ENCODE measurements at places on chromosomes 6 and 20.

DNA sequence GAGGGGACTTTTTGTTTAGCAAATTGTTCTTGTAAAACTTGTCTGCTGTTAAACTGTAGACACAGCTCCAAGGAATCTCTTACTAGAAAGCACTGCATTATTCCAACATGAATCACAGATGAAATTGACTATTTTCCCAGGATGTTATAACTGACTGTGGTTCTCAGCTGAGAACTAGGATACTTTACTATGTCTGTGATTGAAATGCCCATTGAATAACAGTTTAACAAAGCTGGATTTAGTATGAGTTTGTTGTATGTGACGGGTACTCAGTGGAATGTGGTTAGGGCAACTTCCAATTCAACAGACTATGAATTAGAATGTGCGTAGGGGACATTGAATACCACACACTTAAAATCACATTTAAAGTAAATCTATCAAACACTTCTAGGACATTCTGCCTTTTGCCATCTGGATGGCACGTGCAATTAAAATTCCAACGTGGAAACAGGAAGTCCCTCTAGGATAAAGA lies 193.4 kb upstream of the PREP start:
- no peak for DNase-seq

DNA sequence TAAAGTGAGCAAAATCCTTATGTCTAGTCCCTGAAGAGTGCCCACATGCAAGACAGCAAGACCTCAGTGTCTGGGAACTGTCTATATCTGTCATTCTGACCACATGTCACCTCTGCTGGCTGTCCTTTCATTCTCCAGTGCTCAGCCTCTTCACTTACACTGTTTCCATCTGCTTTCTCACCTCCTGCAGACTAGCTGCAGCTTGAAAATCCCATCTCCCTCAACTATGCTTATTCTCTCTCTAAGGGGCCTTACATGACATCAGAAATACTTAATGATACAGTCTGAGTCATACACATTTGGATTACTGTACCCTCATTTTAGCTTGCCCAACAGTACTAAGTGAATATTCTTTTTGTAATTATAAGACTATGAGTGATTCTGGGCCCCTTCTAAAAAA lies 587.8 kb downstream of the EPM2A start:
- no peak for DNase-seq

DNA sequence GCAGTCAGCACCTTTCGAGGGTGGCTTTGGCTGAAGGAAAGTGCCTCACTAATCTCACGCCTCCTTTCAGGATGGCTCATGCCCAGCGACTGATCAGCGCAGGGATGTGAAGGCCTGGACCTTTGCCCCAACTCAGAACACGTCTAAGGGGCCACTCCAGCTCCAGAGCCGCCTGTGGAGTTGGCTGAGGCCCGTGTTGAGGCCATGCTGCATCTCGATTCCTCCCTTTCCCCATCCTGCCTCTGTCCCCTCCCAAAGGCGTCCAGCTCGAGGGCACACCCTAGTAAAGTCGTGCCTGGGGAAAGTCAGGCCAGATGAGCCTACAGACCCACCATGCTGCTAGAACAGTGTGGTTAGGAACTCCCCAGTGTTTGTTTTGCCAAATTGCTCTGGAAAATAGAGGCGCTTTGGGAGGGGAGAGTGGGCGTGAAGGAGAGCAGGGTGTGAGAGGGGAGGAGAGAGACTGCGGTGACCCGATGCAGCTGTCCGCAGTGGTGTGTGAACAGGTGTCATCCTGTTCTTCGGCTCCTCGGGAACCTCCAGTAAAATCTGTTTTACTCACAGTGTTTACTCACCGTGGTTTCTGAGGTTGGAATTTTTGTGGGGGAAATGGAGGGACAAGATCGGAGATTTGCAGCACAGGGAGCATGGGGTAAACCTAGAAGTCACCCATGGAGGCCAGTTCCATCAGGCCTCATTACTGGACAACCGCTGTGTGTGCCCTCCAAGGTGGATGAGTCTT lies 85.0 kb upstream of the PMEPA1 start:
- DNase-seq = no peak

DNA sequence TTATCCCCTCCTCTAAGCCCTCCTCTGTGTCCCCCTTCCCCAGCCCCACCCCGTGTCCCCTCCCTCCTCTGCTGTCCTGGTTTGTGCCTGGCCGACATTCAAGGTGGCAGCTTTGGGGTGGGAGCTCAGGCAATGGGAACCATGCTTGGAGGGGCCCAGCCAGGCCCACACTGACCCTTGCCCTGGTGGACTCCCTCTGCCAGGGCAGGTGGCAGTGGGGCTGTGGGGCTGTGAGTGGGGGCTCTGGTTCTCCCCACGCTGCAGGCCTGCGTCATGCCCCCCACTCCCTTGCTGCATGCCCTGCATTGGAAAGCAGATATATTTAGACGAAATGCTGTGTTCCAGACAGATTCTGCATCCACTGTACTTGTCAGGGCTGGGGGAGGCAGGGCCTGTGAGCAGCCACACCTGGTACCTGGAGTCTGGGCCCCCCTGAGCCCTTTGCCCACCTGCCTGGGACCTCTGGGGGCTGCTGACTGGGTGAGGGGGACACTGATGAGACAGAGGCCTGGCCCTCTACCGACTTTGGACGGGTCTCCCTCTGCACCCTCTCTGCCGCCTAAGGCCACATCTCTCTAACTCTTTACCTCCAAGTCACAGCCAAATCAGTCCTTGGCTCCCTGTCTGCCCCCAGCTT lies 14.2 kb downstream of the DLGAP4 start:
- DNase-seq = no peak

DNA sequence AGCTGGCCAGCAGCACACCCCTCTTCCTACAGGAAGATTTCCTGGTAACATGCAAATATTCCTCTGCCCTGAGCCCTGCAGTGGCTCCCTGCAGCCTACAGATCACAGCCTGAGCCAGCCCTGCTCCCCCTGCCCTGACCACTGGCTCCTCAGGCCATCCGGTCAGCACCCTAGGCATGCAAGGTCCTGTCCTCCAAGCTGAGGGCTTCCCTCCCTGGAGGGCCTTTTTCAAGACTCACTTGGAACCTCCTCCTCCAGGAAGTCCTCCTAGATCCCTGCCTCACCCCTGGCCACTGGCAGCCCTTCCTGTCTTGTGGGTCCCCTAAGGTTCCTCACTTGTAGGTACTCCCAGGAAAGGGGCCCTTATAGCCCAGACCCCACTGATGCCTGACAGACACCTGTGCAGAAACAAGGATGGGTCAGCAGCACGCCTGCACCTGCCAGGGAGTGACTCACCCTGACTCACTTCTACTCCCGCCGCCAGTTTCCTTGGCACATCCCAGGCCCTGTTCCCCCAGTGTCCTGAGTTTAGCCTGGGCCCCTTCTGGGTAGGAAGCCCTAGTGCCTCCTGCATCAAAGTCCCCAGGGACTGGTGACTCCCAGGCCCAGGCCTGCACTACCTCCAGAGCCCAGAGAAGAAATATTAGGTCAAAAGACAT lies 3.2 kb downstream of the SLC4A11 start:
- no peak for DNase-seq

GRCh38 chr6:160788806-160789205 lies 86.8 kb downstream of the PLG start:
- DNase-seq = no peak

GRCh38 chr6:117118490-117118889 lies 146.9 kb upstream of the VGLL2 start:
- DNase-seq = no peak

DNA sequence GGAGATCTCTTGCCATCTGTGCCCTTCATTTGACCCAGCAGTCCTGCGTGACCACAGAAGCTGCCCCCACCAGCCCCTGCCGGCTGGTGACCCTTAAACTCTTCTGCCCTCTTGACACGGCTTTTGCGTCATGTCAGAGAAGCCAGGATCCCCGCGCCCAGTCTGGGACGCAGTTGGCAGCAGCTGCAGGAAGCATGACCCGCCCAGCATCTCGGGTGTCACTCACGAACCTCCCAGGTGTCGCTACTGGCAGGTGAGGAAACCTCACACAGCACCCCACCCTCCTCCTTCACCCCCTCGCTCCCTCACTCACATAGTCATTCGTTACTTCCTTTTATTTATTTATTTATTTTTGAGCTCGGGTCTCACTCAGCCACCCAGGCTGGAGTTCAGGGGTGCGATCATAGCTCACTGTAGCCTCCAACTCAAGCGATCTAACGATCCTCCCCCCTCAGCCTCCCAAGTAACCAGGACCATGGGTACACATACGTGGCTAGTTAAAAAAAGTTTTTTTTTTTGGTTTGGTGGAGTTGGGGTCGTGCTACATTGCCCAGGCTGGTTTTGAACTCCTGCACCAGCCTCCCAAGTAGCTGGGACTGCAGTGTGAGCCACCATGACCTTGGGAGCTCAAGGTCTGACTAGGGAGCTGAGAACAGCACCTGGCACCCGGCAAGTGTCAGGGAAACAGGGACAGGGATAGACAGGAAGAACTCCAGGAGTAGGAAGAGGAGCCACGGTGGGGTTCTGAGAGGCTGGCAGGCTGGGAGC lies 14.1 kb upstream of the SPDEF start:
- no peak for DNase-seq

DNA sequence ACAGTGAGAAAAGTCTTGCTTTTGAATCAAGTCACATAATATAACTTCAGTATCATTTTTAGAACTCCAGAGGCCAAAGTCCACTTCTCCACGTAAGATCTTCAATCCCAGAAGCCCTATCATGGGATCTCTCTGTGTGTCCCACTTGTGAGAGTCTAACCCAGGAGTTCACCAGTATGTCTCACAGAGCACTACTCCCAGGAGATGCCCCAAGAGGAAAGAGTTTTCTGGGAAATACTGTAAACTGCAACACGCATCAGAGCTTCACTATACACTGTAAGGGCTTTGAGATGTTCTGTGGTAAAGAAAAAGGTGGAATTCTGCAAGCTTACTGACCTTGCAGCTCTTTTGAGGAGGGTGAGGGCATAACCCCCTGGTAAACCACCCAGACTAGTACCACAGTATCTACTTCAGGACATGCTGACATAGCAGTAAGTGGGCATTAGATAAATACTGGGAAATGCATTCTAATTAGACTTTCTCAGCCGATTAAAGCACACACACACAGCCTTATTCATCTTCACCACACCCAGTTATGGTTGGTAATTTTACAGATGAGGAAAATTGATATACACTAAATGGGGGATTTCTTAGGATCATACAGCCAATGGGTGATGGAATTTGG lies 12.3 kb downstream of the DCBLD1 start:
- no peak for DNase-seq

DNA sequence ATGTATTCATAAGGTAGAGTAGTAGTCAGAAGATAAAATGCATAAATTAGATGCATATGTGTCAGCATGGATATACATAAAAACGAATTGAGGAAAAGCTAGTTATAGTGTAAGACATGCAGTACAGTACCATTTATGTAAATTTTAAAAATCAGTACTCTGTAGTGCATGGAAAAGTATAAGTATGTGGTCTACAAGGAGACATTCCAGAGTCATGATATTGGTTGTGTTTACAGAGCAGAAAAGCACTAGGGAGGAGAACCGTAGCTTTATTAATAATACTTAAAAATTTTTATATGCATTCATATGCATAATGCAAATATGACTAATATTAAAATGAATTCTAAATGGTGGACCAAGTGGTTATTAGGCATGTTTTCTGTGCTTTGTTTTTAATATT lies 220.0 kb downstream of the ZFAND3 start:
- DNase-seq = no peak

DNA sequence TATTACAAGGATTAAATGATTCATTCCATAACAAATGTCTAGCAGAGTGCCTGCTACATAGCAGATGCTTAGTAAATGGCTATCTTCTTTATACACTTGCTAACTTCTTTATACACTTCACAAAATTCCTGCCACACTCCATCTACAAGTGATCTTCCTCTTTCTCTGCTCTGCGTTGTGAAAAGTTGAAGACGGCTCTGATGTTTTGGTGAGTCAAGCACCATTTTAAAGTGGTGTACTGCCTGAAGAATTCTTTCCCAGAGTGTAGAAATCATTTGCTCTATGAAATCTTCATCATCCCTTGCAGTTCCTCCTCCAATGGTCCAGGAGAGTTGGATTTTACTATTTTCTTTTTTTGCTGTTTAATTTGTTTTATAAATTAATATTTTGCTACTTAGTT lies 74.9 kb downstream of the TNFAIP3 start:
- no peak for DNase-seq
